ENCODE measurements at places on chromosomes 2 and 18.

DNA sequence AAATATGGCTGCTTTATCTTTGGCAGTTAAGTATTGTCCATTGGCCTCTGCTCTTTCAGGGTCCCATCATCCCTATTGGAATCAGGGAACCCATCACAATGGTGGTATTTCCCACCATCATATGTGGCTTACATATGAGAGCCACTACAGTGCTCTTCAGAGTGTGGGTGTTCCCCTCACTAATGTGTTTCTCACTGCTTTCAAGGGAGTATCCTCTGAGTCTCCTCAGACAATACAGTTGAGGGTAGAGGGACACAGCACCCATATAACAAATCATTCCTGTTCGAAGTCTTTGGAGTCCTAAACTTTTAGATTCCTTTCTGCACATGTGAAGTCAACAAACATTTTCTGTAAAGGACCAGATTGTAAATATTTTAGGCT is 48.8 kb upstream of the DNAJC10 start:
- no peak for DNase-seq

DNA sequence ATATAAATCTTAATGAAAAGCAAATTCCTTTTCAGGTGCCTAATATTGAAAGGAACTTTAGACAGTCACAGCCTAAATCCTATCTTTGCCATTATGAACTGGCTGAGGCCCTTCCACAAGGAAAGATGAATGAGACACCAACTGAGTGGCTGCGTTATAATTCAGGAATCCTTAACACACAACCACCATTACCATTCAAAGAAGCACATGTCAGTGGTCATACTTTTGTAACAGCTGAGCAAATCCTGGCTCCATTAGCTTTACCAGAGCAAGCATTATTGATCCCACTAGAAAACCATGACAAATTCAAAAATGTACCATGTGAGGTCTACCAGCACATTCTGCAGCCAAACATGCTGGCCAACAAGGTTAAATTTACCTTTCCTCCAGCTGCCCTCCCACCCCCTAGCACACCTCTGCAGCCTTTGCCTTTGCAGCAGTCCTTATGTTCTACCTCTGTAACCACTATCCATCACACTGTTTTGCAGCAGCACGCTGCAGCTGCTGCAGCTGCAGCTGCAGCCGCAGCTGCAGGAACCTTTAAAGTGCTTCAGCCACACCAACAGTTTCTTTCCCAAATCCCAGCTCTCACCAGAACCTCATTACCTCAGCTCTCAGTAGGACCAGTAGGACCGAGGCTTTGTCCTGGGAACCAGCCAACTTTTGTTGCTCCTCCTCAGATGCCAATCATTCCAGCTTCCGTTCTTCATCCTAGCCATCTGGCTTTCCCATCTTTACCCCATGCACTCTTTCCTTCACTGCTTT is 340.1 kb downstream of the ZNF804A start:
- no peak for DNase-seq

- DNase-seq, result no peak
Observed at GRCh38 chr18:80137137-80137536, 28.1 kb downstream of the ADNP2 start.

- DNase-seq, result no peak
Observed at GRCh38 chr18:37674570-37674969, 109.0 kb upstream of the CELF4 start.

- DNase-seq, result no peak
Observed at GRCh38 chr2:54669677-54670484, 53.6 kb upstream of the EML6 start.

- no peak for DNase-seq
Observed at GRCh38 chr2:237866101-237866621, 6.7 kb downstream of the RAMP1 start.

- no peak for DNase-seq
Observed at GRCh38 chr2:25072606-25073005, 30.7 kb downstream of the EFR3B start.

DNA sequence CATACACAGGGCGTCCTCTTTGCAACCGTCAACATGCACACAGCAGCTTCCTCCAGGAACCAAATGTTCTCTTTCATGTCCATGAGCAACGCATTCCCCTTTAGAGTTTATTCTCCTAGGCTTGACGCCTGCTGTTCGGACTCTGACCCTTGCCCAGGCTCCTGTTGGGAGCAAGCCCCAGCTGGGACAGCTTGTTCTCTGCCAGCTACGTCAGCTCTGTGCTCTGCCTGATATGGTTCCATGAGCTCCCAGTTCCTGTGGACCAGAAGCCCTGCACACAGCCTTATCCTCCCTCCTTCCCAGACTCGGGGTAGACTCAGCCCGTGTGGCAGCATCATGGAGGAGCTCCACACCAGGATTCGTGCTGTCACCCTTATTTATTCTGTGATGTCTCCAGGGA is 253.1 kb upstream of the PXDN start:
- no peak for DNase-seq

GRCh38 chr18:13444430-13445240 is 226.1 kb downstream of the LDLRAD4 start:
- DNase-seq, result no peak

- no peak for DNase-seq
Observed at GRCh38 chr2:102337481-102338386, 17.9 kb upstream of the IL18R1 start.

DNA sequence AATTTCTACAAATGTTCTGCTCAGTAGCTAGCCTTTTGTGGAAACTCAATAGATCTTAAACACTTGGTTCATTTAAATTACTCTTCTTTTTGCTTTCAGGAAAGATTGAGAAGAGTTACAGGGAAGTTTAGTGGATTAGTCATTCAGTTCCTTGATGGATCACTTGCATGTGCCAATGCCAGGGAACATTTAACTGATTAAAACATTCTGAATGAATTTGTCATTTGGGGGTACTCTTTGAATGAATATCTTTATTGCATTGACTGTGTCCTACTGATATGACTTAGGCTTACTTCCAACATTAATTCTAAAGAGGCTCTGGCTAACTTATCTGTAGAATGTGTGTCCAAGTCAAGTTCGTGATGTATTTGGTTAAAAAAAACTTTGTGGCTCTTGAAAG is 199.8 kb downstream of the PLCL1 start:
- DNase-seq, result no peak

DNA sequence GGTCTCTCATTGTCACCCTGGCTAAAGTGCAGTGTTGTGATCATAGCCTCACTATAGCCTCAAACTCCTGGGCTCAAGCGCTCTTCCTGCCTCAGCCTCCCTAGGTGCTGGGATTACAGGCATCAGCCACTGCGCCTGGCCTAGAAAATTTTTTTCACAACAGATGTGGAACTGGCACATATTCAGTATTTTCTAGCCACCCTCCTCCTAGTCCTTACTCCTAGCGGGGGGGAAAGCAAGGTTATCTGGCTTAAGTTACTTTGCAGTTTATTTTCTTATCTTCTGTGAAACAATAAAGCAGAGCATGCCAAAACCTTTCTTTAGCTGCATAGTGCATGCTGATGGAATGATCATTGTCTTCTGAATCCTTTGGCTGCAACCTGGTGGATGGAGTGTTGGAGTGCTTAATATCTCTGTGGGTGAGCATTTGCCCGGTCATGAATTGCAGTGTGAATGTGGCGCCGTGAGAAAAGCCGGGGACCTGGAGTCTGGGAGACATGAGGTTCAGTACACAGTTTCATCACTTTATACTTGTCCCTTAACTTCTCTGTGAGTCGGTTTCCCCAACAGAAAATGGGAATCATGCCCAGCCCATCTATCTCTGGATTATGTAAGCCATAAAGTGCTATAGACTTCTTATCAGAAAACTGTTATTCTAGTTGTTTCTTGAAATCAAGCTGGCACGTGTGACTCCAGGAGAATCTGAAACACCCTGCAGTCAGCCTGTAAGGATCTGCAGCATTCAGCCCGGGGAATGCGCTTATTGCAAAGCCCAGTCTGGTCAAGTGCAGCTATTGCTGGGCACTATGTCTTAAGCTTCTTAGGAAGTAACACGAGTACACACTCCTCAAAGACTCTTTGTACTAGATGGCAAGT is 38.2 kb upstream of the MAP3K20 start:
- no peak for DNase-seq

DNA sequence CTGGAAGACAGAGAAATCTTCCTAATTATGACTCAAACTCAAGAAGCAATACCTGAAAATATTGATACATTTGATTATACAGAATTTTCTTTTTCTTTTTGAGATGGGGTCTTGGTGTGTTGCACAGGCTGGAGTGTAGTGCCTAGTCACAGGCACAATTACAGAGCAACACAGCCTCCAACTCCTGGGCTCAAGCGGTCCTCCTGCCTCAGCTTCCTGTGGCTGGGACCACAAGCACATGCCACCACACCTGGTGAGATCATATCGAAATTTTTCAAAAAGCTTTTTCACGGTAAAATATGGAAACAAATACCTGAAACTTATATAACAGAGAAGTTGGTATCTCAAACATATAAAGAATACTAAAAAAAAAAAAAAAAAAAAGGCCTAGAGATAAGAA is 27.9 kb downstream of the TGFBRAP1 start:
- DNase-seq, result no peak

GRCh38 chr2:178512484-178512883 is 32.2 kb downstream of the PLEKHA3 start:
- no peak for DNase-seq

- DNase-seq, result no peak
Observed at GRCh38 chr2:219204425-219205164, 2.0 kb upstream of the ZFAND2B start.

- DNase-seq, result no peak
Observed at GRCh38 chr2:131045286-131046027, 47.8 kb downstream of the FAM168B start.

DNA sequence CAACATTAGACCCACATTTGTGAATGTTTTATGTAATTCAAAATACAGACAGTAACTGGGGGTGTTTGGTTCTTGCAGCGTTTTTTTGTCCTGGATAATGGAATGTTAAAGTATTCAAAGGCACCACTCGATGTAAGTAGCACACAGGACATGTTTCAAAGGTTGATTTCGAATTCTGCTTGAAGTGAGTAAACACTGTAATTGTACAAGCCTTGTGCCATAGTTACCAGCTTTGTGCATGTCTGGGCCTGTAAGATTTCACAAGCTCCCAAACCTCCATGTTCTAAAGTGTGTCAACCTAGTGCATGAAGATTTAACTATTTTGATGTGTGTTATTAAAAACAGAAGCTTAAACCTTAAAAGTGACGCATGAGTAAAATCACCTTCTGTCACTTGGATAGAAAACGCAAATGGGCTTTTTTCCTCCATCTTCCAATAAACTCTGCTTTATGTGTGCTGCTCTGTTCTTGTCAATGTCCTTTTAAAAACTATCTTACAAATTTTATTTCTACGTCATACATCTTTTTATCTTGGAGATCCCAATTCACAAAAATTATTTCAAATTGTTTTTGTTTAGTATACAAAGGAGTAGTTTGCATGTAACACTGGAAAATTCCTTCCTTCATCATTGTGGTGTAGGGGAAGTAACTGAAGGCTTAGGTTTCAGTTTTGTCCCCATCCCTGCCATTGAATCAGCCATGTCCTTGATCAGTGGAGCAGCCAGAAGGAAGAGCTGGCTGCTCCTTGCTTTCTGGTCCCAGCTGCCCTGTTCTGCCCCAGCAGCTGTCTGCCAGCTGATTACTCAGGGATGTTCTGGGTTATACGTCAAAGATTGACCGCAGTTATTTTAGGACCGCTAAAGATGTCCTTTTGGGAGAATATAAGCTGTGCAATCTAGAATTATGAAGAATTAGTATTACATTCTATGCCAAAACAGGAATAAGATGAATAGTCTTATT is 119.2 kb downstream of the PRKRA start:
- DNase-seq, result no peak

Data from hippocampal formation (tissue), 2 donors.